ENCODE measurements at places on chromosomes 6 and 20.

GRCh38 chr6:53107091-53107490, 41.5 kb downstream of the GCM1 start:
- no peak for DNase-seq

GRCh38 chr20:41462372-41463161, 95.9 kb upstream of the EMILIN3 start:
- no peak for DNase-seq

GRCh38 chr6:149043476-149044130, 273.9 kb upstream of the TAB2 start:
- DNase-seq = no peak

GRCh38 chr6:135675862-135676261, 175.6 kb upstream of the PDE7B start:
- peak; percentile 63 for DNase-seq

- no peak for DNase-seq
Observed at GRCh38 chr20:33640287-33640686, 21.8 kb upstream of the C20orf144 start.

- DNase-seq = no peak
Observed at GRCh38 chr6:121302882-121303281, 31.4 kb downstream of the TBC1D32 start.

GRCh38 chr6:138570725-138571029, 71.4 kb upstream of the NHSL1 start:
- no peak for DNase-seq

DNA sequence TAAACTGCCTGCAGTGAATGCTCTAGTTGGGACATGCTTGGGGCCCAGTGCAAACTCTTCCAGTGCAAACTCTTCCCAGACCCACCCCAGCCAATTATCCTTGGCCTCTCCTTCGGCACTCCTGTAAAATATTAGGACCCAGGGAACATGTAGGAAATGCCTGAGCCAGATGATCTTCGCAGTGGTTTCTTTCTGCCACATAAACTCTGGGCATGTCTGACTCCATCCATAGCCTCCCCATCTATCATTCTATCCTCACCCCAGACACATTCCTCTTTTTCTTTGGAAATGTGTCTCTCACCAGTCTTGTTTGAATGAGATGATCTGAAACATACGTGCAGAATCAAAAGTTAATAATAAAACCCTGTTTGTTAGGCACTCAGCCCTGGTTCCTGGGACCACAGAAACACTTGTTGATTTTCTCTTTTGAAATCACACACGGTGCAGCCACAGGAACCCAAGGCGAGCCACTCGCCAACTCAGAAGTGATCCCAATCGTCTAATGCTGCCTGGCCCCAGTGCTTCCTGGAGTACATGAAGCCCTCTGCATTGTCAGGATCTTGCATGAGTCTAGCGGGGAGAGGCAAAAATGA, 108.9 kb upstream of the CST7 start:
- DNase-seq = no peak

DNA sequence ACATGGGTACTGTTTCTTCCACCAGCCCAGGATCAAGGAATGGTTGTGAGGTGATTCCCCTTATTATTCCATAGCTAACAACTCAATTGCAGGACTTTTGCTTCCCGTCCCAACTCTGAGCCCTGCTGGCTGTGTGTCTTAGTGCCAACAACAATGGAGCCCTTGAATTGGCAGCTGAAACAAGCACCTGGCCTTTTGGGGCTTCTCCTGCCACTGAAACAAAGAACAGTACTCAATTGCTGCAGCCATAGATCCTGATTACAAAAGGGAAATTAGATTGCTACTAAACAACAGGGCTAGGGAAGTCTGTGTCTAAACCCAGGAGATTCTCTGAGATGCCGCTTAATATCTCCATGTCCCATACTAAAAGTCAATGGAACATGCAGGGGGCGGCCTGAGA, 61.3 kb upstream of the CARMIL1 start:
- no peak for DNase-seq

DNA sequence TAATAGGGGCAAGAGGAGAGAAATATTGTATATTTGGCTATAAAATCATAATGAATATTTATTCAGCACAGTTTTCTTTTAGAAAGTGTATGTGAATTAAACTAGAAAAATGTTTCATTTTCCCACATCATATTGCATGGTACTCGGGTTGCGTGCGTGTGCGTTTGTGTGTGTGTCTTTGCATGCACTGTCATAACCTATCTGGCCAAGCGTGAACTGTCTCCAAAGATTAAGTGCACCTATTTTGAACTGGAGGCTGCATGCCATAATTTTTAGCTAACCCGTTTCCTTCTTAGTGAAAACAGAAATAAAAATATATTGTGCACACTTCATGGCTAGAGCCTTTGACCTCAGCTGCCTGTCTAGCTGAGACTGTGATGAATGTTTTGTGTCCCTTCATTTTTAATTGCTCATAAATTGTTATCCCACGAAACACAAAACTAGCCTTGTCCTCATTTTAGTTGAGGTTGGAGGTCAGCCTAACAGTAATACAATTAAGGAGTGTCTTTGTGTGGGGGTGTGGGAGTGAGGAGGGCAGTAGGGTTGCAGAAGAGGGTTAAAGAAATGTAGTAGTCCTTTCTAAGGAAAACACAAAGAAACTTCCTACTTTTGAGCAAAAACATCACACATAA, 336.1 kb upstream of the POU3F2 start:
- no peak for DNase-seq

Measured in CD4-positive, alpha-beta T cell treated with Interleukin-1 beta for 1 hour (primary cell).